ENCODE measurements at places on chromosomes 1 and 21.

GRCh38 chr1:167221126-167221737 is 546 bp downstream of the POU2F1 start:
- no peak for DNase-seq

DNA sequence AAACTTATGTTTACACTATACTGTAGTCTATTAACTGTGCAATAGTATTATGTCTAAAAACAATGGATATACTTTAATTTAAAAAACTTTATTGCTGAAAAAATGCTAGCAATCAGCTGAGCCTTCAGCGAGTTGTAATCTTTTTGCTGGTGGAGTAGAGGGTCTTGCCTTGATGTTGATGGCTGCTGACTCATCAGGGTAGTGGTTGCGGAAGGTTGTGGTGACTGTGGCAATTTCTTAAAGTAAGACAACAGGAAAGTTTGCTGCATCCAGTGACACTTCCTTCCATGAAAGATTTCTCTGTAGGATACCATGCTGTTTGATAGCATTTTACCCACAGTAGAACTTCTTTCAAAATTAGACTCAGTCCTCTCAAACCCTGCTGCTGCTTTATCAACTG is 234.7 kb upstream of the CSF3R start:
- no peak for DNase-seq

DNA sequence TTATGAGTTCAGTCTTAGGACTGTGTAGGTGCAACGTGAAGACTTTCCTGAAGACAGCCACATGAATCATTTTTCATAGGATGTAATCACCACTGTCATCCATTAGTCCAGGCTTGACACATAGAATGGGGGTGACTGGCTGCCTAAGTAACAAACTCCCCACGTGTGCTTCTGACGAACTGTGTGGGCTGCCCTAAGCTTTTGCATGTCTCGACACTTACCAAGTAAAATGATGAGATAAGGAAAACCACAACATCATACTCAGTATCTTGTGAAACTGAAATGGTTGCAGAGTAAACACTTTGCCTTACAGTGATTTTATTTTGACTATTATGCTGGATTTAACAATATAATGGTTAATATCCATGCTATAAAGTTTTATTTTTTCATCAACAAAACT is 19.5 kb downstream of the ERG start:
- DNase-seq = no peak

- no peak for DNase-seq
These were observed 26.5 kb downstream of the CD34 start for GRCh38 chr1:207884266-207885029.

- no peak for DNase-seq
These were observed 274.2 kb upstream of the C1orf105 start for GRCh38 chr1:172146141-172146850.

GRCh38 chr1:56573311-56573710 is 6.1 kb downstream of the PLPP3 start:
- DNase-seq = no peak

GRCh38 chr21:25420831-25421230 is 186.4 kb downstream of the MRPL39 start:
- DNase-seq = no peak

All from NCI-H1436 (cell line).